ENCODE measurements at places on chromosomes 13 and 19.

DNA sequence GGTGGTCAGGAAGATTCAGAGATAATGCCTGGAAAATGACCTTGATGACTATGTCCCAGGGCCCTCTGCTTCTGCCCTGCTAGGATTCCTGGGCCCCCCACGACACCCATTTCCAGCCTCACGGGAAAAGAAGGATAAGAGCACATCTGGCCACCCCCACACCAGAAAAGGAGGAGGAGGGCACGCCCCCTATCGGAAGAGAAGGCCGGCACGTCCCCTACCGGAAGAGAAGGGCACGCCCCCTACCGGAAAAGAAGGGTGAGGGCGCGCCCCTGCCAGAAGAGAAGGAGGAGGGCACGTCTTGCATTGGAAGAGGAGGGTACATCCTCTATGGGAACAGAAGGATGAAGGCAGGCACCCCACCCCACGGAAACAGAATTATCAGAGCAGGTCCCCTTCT, 84.3 kb downstream of the IER2 start:
- DNase-seq, result peak; percentile 44

DNA sequence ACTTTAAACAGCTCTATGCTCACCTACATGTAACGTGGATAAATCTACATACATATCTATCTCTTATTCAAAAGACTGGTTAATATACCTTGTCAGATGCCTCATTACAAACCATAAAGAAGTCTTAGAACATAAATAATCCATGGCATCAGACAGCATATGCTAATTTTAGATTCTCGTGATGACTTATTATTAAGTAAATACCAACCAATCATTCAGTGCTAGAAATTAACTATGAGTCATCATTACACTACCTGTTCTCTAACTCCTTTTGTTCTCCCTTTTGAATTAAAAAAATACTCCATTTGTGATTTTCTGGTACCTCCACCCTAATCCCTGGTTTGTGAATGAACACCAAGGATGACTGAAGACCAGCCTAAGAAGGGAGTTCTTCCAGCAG, 754.3 kb upstream of the ARGLU1 start:
- no peak for DNase-seq

DNA sequence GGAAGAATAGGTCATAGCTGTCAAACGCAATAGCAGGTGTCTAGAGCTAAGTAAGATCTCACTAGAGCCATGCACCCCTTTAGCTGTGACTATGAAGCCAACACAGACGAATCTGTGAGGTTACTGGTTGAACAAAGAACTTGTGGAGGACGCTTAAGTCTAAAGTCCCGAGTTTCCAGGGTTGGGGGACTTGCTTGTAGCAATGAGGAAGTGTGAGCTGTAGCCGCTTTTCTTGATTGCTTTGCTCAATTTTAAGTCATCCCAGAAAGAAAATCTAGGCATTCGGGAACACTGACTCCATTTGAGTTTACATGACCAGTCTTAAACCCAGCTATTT, 1.6 kb downstream of the GPC5 start:
- no peak for DNase-seq

GRCh38 chr19:29117926-29118325, 95.0 kb downstream of the UQCRFS1 start:
- no peak for DNase-seq

DNA sequence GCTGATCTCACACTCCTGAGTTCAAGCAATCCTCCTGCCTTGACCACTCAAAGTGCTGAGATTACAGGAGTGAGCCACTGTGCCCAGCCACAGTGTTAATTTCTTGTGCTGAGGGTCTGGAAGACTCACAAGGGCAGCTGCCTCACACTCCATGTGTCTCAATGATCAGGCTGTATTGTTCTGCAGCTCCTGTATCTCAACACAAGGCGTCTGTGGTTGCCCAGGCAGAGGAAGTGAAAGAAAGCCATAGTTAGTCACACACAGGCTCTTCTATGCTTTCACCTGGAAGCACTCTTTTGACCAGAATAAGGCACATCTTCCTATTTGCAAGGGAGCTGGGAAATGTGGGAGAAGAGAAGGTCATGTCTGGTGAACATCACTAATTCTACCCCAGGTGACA, 107.3 kb upstream of the ZNF507 start:
- no peak for DNase-seq

DNA sequence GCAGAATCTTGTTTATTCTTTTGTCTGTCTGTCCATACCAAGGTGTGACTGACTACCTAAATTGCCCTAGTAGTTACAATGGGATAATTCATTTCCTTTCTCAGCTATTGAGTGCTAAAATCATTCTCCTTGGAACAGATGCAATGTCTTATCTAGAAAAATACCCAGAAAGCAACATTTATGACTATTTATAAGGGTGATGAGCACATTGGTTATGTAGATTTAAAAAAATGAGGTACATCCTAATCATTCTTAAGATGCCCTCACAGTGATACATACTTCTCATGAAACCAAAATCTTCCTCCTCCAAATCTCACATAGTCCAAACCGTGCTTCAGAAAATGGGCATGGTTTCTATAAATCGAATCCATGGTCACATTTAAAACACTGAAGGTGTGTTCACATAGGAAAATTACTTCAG, 11.6 kb upstream of the UBE2L5 start:
- DNase-seq, result no peak

DNA sequence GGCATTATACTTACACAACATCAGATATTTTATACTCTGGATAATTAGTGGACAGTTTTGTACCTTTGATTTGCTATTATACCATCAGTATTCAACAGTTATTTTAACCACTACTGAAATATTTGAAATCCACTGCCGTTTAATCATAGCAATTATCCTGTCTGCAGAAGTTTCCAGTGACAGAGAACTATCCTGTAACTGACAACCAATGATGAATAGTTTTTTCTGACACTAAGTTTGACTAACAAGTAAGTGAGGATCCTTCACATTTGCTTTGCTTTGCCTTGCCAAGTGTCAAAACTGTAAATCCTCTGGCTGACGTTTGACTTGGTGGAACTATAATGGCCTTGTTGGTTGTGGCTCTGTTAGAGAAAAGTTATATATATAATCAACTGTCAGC, 410.7 kb downstream of the GPC5 start:
- no peak for DNase-seq

- DNase-seq, result no peak
Measured at GRCh38 chr19:12229990-12230389, 64.7 kb downstream of the ZNF44 start.

GRCh38 chr13:29810145-29810742, 40.2 kb downstream of the UBL3 start:
- no peak for DNase-seq

DNA sequence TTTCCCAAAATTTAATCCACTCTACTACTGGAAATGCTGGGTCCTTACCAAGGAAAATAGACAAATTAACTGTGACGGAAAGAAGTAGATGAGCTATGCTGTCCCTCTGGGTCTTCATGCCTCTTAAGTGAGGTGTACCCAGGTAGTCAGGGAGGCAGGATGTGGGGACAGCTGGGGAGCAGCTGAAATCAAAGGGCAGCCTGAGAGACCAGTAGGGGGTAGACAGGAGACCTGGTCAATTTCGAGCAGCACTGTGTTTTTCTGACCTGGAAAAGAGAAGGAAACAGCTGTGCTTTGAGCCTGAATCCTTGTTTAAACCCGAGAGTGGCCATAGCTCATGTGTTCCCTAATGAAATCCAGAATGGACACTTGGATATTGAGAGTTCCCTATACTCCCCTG, 587.3 kb downstream of the EFNB2 start:
- no peak for DNase-seq

GRCh38 chr13:88979465-88980175, 1308.4 kb downstream of the SLITRK5 start:
- no peak for DNase-seq

DNA sequence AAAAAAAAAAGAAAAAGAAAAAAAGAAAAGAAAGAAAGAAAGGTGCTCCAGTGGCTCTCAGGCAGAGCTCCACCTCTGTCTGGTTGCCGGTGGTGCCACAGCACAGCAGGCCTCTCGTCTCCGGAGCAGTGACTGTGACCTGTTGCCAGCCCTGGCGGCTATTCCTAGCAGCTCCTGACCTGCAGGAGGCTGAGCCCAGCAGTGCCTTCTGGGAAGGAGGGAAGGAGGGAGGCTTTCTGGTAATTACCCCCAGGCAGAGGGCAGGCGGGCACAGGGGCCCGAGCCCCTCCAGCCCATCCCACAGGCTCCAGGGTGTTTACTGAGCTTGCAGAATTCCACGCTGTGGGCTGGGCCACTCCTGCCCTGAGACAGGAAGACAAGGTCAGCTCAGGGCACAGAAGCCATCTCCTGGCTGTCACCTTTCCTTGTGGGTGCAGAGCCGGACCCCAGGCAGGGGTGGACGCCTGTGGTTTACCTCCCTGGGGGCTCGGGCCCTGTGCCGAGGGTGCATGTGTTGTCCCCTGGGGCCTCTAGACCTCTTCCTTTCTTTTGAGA, 77.9 kb downstream of the GNG7 start:
- DNase-seq, result no peak

- DNase-seq, result no peak
Measured at GRCh38 chr13:27034678-27035111, 136.9 kb downstream of the USP12 start.

DNA sequence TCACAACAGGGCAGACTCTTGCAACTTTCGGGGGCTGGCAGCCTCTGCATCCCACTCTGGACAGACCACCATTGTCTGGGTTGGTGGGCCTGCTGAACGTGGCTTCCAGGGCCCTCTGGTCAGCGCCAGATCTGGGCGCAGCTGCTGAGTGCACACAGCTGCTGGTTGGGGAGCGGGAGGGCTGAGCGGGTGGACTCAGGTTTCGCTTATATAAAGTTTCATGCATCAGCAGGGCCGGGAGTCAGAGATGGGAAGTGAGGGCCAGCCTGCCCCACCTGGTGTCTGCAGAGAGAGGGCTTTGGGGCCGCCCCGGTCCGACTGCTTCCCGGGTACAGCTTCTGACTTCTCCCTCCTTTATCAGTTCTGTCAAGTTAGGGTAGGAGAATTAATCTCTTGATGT, 6.9 kb downstream of the ARHGEF7 start:
- no peak for DNase-seq

DNA sequence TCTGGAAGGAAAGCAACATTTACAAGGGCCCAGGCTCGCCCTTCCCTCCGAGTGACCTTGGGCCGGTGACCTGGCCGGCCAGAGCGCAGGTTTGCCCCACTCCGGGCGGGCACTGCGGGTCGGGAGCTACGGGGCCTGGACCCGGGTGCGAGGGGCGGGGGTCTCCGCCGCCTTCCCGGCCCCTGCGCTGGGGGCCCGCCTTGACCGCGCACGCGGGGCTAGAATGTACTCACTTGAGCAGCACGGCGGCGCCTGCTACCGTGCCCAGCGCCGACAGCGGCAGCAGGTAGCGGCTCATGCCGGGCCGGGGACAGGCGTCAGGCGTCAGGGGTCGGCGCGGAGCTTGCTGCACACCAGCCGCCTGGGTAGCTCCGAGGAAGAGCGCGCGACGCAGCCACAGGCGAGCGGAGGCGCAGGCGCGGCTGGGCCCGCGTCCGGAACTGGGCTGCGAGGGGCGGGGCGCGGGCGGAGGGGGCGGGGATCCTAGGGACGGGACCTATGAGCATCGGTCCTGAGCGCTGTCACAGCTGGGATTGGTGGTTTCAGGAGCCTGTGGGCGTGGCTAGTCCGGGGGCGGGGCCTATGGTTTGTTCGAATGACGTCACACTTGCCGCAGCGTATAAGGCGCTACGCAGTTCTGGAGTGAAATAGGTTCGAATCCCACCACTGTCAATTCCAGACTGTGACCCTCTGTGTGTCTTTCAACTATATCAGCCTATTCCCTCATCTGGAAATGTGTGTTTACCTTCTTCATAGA, at the start of gene RDH13:
Gene RDH13, minus strand, starts transcription at position 414 of the 757 bp plus-strand sequence. Its CDS starts 116 bp downstream, at position 298.
- DNase-seq, result peak; percentile 100

DNA sequence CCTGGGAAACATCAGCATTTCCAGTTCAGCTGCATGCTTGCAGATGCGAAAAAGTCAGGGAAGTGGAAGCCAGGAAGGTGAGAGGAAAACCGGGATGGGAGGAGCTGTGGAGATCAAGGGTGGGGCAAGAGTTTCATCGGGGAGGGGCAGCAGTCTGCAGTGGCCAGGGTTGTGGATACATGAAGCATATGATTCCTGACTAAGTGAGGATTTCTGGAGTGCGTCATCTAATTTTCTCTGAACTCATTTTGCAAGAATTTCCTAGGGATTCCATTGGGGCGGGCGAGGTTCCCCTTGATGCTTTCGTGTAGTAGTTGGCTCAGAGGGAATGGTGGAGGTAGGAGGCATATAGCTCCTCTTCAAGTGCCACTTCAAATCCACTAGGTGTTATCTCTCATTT, 344.1 kb upstream of the TMTC4 start:
- DNase-seq, result no peak

DNA sequence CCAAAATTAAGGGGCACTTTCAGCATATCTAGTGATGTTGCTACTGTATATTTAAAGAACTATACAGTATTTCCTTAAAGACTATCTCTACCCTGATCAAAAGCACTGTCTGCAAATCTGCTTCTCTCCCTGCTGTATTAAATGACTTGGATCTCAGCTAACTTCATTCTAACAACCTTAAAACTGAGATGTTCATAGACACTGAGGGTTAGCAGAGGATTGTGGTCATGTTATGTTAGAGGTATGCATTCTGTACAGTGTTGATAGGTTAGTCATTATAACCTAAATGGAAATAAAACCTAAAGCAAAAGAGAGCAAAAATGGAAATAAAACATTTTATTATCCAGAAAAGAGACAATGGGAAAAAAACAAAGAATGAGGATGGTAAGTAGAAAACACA, 9.9 kb downstream of the GPR183 start:
- no peak for DNase-seq

GRCh38 chr13:75839406-75839805, 203.3 kb downstream of the LMO7 start:
- DNase-seq, result no peak

- no peak for DNase-seq
Measured at GRCh38 chr13:69657676-69658075, 449.9 kb upstream of the ATXN8OS start.

DNA sequence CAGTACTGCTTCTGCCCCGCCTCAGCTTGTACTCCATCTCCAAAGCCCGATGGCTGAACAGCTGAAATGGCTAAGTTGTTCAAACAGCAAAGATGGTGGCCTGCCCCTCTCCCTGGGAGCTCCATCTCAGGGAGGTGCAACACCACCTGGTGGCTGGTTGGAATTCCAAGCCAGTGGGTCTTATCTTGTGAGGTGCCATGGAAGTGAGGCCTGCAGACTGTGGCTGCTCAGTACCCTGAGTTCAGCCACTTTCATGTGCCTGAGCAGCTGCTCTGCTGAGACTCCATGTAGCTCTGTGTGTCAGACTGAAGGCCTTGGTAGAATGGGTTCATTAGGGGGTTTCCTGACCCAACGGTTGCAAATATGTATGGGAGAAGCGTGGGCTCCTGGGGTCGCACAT, 67.3 kb upstream of the SPRY2 start:
- no peak for DNase-seq

DNA sequence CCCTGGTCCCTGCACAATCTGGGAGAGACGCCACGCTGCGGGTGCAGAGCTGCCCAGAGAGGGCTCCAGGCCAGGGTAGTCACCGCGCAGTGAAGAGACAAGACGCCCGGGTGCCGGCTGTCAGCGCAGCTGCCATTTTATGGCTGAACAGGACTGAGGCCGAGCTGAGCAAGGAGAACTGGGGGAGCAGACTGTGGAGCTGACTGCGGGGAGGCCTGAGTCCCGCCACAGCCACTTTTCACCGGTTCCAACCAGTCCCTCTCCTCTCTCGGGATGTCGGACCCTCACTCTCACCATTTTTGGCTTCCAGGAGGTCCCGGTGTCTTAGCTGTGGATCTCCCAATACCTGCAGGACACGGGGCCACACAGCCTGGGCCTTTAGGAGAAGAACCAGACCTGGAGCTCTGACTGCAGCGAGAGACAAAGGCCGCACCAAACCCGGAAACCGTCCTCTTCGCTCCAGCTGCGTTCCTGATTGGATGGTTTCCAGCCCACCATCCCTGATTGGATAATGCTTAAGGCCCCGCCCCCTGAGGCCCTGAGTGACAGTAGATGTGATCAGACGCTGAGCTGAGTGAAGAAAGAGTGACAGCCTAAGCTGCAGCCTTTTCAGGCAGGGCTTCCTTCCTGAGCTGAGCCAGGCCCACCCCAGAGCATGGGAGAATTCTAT, at the start of gene ZNF626:
Gene ZNF626, minus strand, starts transcription at position 422 of the 670 bp plus-strand sequence. Its CDS starts 125 bp downstream, at position 297.
- peak; percentile 86 for DNase-seq
